ENCODE measurements at places on chromosomes 1 and 21. TPM values are rescaled to one million over a fixed set of nuclear protein-coding genes. Genes with fewer than 3 reads are reported as not detected.

The CYP2J2 gene
- 1.0 TPM for polyA plus RNA-seq

The NR0B2 gene
- polyA plus RNA-seq = not detected

The TMCO4 gene
- polyA plus RNA-seq = 21.7 TPM

The KCNJ6 gene
- not detected for polyA plus RNA-seq

The VANGL2 gene
- not detected for polyA plus RNA-seq

The KLF17 gene
- not detected for polyA plus RNA-seq

The SLC6A17 gene
- not detected for polyA plus RNA-seq

The PROK1 gene
- polyA plus RNA-seq = not detected

The PLA2G5 gene
- not detected for polyA plus RNA-seq

The BLACAT1 gene
- polyA plus RNA-seq = not detected

The RPF1 gene
- polyA plus RNA-seq = 55.2 TPM

The DNAJC6 gene
- polyA plus RNA-seq = 1.1 TPM

The CR1L gene
- not detected for polyA plus RNA-seq

The VHLL gene
- polyA plus RNA-seq = not detected

The CLK2 gene
- 19.7 TPM for polyA plus RNA-seq

The SMPDL3B gene
- not detected for polyA plus RNA-seq

The OR2L5 gene
- not detected for polyA plus RNA-seq

The GBP3 gene
- 2.9 TPM for polyA plus RNA-seq

The CD34 gene
- polyA plus RNA-seq = not detected

The FAM177B gene
- polyA plus RNA-seq = 30.0 TPM

The SLC50A1 gene
- 72.9 TPM for polyA plus RNA-seq

The ADAM30 gene
- not detected for polyA plus RNA-seq

The LCE1C gene
- polyA plus RNA-seq = not detected

The SPRR2F gene
- polyA plus RNA-seq = not detected

The ETNK2 gene
- 1.5 TPM for polyA plus RNA-seq

The CACHD1 gene
- polyA plus RNA-seq = 0.08 TPM

The CDCA8 gene
- 1.4 TPM for polyA plus RNA-seq

The OPRD1 gene
- polyA plus RNA-seq = 0.03 TPM

Data from IgD-negative memory B cell (primary cell).